ENCODE measurements at places on chromosomes 1 and 21. TPM values are rescaled to one million over a fixed set of nuclear protein-coding genes. Genes with fewer than 3 reads are reported as not detected.

DNA sequence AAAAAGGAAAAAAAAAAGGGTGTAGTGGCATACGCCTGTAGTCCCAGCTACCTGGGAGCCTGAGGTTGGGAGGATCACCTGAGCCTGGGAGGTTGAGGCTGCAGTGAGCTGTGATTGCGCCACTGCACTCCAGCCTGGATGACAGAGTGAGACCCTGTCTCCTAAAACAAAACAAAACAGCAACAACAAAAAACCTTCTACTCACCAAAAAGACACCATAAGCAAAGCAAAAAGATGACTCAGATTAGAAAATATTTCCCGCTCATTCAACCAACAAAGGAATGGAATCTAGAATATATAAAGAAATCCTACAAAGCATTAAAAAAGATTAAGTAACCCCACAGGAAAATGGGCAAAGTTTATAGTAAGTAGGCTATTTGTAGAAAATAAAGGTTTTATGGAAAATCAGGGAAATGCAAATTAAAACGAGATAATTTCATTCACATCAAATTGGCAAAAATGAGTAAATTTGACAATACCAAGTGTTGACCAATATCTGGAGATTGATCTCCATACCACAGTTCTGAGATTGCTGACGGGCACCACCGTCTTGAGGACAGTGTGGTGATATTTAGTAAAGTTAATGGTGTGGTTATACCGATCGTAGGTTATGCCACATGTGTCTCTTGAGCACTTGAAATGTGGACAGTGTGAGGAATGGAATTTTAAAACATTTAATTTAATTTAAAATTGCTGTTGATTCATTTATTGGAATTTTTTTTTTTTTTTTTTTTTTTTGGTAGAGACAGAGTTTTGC, 54.0 kb downstream of the PIK3CD start:
- no peak for DNase-seq

- no peak for DNase-seq
Measured at GRCh38 chr1:25550155-25550506, 6.7 kb downstream of the LDLRAP1 start.

- no peak for DNase-seq
Measured at GRCh38 chr1:193030280-193030679, 28.9 kb downstream of the UCHL5 start.

The FMN2 gene
- total RNA-seq: 60.1 TPM

The AADACL3 gene
- total RNA-seq: not detected

Measured in sciatic nerve (tissue), 2 donors.